ENCODE measurements at places on chromosomes 6 and 20.

DNA sequence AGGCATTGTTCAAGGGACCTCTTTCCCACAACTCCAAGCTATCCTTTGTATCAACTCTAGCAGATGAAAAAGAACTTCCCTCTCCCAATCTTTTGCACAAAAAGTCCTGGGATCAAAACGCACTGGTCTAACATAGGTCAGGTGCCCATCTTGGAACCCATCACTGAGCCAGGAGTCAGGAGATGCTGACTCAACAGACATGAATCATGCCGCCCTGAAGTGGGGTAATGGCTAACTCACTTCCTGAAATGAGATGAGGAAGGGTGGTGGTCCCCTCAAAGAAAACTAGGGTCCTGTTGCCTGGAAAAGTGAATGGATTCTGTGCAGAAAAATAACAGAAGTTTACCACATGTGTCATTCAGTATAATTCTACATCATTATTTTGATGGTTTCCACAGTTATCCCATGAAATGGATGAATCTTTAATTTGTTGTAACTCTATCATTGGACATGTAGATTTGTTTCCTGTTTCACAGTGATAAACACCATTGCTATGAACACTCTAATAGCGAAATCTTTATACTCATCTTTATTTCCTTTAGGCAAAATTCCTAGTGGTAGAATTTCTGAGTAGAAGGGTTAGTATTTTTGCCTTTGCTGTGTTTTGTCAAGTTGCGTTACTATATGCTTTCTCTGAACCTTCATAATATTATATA, 151.3 kb downstream of the SLC16A10 start:
- DNase-seq = no peak

DNA sequence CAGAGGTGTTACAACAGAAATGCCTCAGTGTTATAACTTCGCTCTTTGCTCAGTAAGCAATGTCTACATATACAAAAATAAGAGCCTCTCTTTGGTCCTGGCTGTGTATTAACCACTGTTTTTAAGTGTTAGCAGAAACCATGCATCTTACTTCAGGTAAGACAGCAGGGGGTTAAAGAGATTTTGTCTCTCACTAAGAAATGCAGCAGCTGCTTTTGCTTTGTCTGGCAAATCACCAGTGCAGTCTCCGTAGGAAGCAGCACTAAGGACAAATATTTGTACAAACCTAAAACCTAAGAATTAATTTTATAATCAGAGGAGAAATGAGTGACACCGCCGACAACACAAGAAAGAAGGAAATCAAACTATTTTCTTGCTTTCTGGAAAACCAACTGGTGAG, 758 bp downstream of the SMIM28 start:
- DNase-seq = no peak

- no peak for DNase-seq
These were observed 21.1 kb downstream of the TMEM74B start for GRCh38 chr20:1163653-1164052.

GRCh38 chr6:72787391-72788031, 165.6 kb downstream of the KCNQ5 start:
- no peak for DNase-seq

- no peak for DNase-seq
These were observed 286.5 kb upstream of the MARCKS start for GRCh38 chr6:113570641-113571040.

GRCh38 chr6:129521946-129522345, 188.0 kb downstream of the ARHGAP18 start:
- DNase-seq = no peak

DNA sequence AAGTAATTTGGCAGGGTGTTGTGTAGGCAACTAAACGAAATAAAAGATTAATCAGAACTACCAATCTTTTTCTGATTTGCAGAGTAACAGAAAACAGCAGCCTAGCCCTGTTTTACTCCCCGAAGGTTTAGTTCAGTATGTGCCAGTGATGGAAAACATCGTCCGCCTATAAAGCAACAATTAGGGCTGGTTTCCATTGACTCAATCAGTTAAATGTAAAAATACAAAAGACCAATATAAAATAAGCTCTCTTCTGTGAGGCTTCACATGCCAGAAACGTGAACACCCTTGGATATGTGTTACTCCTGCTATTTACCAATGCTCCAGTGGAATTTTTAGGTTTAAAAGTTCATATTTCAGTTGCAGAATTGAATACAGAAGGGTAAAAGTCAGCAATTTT, 210.5 kb upstream of the RSPO3 start:
- DNase-seq = no peak

DNA sequence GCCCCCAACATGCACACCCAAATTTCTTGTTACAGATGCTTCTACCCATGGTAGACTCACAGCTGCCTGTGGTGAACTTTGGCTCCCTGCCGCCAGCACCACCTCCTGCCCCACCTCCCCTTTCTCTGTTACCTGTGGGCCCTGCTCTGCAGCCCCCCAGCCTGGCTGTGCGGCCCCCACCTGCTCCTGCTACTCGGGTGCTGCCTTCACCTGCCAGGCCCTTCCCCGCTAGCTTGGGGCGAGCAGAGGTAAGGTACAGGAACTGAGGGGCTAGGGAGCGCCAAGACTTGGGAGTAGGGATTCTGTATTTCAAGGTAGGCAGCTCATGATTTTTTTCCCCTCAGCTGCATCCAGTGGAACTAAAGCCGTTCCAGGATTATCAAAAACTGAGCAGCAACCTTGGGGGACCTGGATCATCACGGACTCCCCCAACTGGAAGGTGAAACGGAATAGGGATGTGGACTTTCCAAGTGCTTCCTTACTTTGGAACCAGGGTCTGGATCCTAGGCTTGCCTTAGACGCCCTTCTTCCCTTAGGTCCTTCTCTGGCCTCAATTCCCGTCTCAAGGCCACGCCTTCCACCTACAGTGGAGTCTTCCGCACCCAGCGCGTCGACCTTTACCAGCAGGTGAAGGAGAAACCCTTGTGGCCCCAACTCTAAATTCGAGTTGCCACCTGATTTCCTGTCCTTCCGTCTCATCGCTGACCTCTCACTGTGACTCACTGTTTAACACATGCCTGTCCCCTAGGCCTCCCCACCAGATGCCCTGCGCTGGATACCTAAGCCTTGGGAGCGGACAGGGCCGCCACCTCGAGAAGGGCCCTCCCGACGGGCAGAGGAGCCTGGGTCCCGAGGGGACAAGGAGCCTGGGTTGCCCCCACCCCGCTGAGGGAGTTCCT, 15.5 kb downstream of the BAG6 start:
- no peak for DNase-seq

DNA sequence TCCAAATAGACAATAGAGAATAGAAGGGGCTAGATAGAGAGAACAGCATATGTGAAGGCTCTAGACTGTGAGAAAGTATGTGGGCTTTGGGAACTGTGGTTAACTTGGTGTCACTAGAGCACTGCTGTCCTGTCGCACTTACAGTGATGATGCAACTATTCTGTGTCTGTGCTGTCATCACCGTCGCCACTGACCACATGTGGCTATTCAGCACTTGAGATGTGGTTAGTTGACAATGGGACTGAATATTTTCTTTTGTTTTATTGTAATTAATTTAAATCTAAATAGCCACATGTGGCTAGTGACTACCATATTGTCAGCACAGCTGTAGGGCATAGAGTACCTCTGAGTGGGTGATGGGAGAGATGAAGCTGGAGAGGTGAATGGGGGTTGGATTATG, 39.0 kb upstream of the IFNGR1 start:
- DNase-seq = no peak

DNA sequence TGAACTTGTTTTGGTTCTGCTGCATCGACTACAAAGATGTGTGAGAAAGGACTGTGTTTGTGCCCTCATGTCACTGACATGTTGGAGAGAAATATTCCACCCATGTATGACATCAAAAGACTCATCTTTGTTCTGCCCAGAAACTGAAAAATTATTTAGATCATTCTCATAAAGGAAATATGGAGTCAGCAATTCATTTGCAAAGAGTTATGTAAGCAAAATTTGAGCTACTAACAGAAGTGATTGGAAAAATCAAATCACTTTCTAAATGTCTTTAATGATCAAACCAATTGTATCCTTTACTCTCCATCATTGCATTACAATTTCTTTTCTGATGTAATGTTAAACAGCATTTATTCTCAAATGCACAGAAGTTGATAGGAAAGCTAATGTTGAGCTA, 19.3 kb downstream of the ADAT2 start:
- no peak for DNase-seq

- no peak for DNase-seq
These were observed 40.4 kb downstream of the TTI1 start for GRCh38 chr20:37992802-37993409.

- no peak for DNase-seq
These were observed 79.7 kb upstream of the FOXP4 start for GRCh38 chr6:41466437-41466990.

DNA sequence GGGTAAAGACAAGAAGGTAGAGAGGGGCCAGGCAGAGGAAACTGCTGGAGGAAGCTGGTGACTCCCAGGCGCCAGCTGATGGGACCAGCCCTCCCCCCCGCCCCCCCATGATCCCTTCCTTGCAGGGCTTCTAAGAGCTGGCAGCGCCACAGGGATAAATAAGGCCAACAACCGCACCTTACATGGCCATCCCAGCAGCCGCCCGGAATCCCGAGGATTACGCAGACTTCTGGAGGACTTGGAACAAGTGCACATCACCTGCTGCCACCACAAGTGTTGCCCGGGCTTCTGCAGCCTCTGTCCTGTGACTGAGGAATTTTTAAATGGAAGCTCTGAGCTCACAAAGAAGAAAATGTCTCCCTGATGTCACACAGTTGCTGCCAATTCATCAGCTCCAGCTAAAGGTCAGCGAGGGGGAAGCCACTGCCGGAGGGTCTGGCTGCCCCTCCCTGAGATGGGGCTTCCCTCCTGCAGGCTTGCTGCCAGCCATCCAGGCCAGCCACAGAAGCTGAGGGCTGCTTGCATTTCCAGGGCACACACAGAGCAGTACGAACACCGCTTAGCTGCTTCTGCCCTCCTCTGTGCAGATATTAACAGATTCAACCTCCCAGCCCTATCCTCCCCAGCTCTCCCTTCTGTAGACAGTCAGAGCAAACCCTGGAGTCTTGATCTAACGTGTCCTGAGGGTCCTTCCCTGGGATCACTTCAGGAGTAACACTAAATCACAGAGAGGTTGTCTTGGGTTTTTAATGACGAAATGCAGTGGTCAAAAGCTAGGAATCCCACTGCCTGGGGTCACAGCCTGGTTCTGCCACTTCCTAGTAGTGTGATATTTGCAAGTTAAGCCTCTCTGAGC, 38.6 kb upstream of the PIM1 start:
- DNase-seq = peak; percentile 72

DNA sequence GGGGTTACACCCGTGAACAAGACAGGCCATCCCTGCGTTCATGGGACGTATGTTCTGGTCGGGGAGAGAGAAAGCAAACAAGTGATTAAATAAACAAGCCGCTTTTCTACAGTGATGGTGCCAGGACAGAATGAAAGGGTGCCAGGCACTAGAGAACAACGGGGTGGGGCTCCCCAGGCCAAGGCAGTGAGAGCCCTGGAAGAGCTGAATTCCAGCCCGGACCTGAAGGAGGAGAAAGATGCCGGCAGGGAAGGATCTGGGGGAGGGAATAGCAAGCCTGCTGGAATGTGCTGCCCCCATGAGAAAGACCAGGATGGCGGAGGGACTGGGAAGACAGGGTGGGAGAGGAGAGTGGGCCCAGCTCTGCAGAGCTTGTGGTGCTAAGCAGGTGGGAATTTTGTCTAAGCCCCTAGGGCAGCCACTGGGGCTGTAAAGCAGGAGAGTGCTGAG, 7.5 kb downstream of the SNAI1 start:
- DNase-seq = no peak

DNA sequence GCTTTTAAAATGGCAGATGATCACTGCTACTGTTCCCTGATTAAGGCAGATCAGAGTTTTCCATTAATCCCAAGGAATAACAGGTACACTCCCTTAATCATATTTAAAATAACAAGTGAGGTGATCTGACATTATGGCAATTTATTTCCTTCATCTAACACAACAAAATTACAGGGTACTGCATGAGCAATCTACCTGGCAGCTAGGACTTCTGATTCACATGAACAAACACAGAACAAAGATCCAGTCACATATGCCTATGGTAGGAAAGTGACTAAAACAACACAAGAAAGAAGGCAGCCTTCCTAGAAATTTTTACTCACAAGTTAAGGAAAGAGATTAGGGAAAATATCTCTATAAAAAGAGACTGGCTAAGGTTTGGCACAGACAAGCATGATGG, 33.2 kb downstream of the MAP7 start:
- no peak for DNase-seq

- no peak for DNase-seq
These were observed 28.7 kb downstream of the SGK1 start for GRCh38 chr6:134289204-134289575.

GRCh38 chr20:32606107-32606506, 21.0 kb upstream of the NOL4L start:
- no peak for DNase-seq

DNA sequence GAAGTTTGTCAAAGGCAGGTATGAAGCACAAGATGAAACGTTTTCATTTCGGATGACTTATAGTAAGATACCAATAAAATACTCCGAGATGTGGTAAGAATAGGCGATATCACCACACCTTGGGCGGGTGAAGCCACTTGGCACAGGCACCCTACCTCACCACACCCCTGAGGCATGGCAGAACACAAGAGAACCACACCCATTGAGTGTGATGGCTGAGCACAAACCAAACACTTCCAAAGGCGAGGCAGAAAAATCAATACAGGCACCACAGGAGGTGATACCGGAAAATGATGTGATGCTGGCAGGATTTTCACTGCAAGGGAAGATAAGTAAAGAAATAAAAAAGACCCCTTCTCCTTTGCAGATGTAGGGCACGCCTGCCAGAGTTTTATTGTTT, 332.9 kb upstream of the PRDM1 start:
- DNase-seq = no peak

DNA sequence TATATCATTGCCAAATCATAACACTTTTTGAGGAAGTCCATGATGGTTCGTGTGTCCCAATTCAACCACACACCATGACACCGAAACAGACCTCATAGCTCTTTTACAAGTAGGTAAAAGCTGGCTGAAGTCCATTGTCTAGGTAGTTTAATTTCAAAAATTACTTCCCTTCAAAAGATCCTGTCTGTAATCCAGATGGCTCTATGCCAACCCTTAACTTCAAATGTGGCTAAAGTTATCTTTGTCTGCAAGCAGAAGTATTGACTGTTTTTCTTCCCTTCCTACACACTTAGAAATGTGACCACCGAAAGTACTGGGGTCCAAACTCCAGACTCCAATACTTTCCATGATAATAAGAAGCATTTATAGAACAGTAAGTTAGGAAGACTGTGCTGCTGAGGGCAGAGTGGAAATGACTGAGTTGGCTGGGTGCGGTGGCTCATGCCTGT, 8.3 kb upstream of the TIAM2 start:
- no peak for DNase-seq

GRCh38 chr6:10030942-10031537, 383.8 kb downstream of the TFAP2A start:
- DNase-seq = no peak

GRCh38 chr6:26296857-26297648, 67.9 kb upstream of the BTN3A2 start:
- DNase-seq = no peak

- DNase-seq = no peak
These were observed 437.4 kb upstream of the JAG1 start for GRCh38 chr20:11111191-11111590.

DNA sequence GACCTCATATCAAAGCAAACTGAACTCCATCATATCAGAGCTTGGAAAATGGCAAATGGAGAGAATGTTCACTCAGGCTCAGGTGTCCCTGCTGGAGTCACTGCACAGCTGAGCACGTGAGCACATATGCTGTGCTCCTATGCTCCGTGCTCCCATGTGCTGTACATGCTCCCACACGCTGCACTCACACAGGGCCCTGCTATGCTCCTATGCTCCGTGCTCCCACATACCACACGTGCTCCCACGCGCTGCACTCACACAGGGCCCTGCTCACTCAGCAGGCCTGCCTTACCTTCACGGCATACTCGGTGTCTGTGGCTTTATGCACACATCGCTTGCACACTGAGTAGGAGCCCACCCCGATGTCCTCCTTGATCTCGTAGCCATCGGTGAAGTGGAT, 65.7 kb upstream of the MPC1 start:
- no peak for DNase-seq

All from hypothalamus (tissue), 51 donors.